ENCODE measurements at places on chromosomes 12 and 14. TPM values are rescaled to one million over a fixed set of nuclear protein-coding genes. Genes with fewer than 3 reads are reported as not detected.

DNA sequence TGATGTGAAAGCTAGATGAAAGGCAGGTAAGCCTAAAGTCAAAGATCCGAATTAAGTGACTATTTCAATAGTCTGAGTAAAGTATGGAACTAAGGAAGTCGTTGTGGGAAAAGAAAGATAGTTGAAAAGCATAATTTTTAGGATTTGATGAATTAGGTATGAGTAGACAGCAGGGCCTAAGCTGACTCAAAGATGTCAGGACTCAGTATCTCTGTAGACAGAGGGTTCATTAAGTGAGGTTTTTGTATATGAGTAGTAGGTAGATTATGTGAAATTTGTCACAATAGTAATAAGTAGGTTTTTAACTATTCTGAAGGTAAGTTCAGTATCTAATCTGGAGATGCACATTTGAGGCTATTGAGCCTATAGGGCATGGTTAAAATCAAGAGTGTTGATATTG lies 196.4 kb downstream of the RASSF9 start:
- no peak for DNase-seq

DNA sequence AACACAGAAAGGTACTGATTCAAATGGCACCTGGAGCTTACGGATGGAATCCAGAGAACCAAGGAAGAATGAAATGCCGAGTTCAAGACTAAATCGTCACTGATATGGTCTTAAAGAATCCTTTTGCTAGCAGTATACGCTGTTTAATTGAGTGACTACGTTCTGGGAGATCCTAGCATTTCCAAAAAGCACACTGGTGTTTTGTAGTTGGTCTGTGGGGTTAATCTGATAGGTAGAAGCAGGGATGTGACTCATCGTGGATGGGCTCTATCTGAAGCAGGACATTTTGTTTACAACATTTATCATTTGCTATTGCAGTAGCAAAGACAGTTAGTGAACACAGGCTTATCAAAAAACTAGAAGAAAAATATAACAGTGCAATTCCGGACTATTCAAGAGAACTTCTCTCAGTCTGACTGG lies 169.2 kb upstream of the HMGA2 start:
- no peak for DNase-seq

GRCh38 chr14:69441948-69442347 lies 42.6 kb upstream of the PLEKHD1 start:
- no peak for DNase-seq

GRCh38 chr12:51949342-51950030 lies 2.0 kb upstream of the ACVR1B start:
- DNase-seq = no peak

DNA sequence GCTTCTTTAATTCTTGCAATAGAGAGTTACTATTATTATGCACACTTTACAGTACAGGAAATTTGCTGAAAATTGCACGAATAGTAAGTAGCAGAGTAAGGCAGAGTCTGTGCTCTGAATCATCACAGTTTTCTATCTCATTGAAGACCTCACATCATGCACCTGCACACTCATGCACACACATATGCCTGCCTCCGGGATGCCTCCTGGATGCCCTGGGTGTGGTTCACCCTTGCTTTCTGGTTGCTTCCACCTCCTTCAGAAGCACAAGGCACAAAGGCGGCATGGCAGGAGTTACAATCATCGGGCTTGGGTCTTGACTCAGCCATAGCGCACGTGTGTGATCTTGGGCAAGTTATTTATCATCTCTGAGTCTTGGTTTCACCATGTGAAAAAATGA lies 564.0 kb downstream of the VRK1 start:
- DNase-seq = no peak

DNA sequence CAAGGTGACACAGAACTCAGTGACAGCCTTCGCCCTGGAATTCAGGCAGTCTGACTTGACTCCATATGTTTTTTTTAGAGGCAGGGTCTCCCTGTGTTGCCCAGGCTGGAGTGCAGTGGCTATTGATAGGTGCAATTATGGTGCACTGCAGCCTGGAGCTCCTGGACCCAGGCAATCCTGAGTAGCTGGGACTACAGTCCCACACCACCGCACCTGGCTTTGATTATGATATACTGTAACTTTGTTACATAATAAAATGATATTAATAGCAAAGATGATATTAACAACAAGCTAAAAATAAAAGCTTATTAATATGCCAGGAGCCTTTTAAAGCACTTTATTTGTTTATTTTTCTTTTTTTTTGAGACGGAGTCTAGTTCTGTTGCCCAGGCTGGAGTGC lies 9.8 kb downstream of the VSIG10 start:
- no peak for DNase-seq

GRCh38 chr14:74223016-74223415 lies 16.2 kb upstream of the VSX2 start:
- no peak for DNase-seq

DNA sequence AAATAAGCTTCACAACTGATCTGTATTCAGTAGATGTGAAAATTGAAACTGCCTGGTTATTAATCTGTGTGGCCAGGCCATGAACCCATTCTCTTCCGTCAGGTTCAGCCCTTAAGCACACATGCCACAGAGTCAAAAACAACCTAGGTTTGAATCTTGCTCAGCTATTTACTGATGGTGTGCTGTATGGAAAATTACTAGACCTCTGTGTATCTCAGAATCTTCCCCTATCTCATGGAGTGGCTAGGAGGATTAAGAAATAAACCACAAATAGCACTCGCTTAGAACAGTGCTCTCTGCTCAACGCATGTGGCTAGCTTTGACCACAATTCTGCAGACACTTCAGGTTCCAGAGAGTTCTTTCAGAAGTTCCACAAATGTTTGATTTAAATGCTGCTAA lies 240.7 kb upstream of the PLEKHG7 start:
- no peak for DNase-seq

GRCh38 chr12:96224219-96224615 lies 30.0 kb downstream of the ELK3 start:
- DNase-seq = no peak

GRCh38 chr12:99066726-99067125 lies 421.6 kb downstream of the APAF1 start:
- DNase-seq = no peak

DNA sequence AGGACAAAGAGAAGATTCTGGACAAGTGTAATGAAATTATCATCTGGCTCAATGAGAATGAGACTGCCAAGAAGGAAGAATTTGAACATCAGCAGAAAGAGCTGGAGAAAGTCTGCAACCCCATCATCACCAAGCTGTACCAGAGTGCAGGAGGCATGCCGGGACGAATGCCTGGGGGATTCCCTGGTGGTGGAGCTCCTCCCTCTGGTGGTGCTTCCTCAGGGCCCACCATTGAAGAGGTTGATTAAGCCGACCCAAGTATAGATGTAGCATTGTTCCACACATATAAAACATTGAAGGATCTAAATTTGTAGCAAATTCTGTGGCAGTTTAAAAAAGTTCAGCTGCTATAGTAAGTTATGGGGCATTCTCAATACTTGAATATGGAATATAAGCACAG lies 174.3 kb upstream of the CCND2 start:
- DNase-seq = no peak

DNA sequence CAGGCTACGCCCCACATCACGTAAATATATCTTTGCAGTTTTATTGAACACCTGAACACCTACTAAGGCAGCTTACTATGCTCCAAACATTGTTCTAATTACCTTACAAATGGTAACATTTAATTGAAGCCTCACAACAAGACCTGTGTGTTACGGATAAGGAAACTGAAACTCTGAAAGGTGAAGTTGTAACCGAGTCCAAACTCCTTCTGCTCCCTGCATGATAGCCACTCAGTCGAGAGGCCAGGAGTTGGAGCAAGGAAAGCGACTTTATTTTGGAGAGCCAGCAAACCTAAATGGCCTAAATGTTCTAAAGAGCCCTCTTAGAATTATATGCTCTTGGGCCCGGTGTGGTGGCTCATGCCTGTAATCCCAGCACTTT lies 12.6 kb upstream of the TRPV4 start:
- no peak for DNase-seq

MANSC1 gene
- 2.4 TPM for total RNA-seq

FGF23 gene
- not detected for total RNA-seq

MYRFL gene
- total RNA-seq = 0.82 TPM

CIROP gene
- not detected for total RNA-seq

TGM1 gene
- 0.82 TPM for total RNA-seq

PLA2G1B gene
- total RNA-seq = not detected

ADAMTS20 gene
- 0.41 TPM for total RNA-seq

ALX1 gene
- under 0.01 TPM for total RNA-seq

LIN7A gene
- total RNA-seq = 44.4 TPM

MFAP5 gene
- total RNA-seq = 0.41 TPM
